Glutamatergic neuron (in vitro differentiated cells): ENCODE measurements at places on chromosomes 2 and 18.

GRCh38 chr2:122100346-122100745 lies 344.9 kb downstream of the TSN start:
- peaks cover 7% of the 10 kb centered on the region for H3K36me3 ChIP-seq
- no peak overlapping the region for H3K4me3 ChIP-seq
- peaks cover 1% of the 10 kb centered on the region for H3K27me3 ChIP-seq
- no peak for DNase-seq
- no peak overlapping the region for H3K27ac ChIP-seq

DNA sequence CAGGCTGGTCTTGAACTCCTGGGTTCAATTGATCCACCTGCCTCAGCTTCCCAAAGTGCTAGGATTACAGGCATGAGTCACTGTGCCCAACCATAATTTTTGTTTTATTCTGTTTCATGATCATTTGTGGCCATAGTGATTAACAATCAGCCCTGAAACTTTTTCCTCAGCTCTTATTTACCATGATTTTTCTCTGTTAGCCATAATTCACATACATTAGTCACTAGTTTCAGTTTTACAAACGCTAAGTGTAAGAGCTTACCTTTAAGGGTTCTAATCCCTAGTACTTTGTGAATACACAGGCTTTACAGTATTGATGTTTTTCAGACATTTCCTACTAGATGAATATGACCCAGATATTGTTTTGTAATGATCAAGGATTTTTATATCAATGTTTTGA lies 216.1 kb downstream of the DPP4 start:
- H3K4me1 ChIP-seq, result no peaks in the 10 kb centered on the region
- H3K36me3 ChIP-seq, result no peaks in the 10 kb centered on the region
- H3K27ac ChIP-seq, result no peak overlapping the region
- DNase-seq, result no peak
- no peaks in the 10 kb centered on the region for H3K27me3 ChIP-seq
- no peak overlapping the region for H3K4me3 ChIP-seq

- peaks cover 12% of the 10 kb centered on the region for H3K4me1 ChIP-seq
- no peak overlapping the region for H3K4me3 ChIP-seq
- no peaks in the 10 kb centered on the region for H3K27me3 ChIP-seq
- H3K27ac ChIP-seq, result no peak overlapping the region
- DNase-seq, result no peak
Observed at GRCh38 chr2:133171393-133172004, 396.8 kb downstream of the NCKAP5 start.

DNA sequence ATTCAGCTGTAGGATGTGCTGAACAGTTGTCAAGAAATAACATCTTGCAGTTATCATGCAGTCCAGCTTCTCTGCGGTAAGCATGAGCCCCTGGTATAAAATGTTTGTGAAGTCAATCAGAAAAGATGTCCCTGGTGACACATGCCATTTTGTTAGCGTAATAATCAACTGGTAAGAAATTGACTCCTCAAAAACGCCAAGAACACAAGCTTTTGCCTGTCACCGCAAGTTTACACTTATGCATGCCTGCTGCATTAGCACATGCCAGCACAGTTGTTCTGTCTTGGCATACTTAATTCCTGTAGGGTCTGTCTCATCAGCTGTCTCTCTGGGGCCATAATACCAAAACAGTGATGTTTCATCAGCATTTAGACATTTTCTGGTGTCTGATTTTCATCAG lies 524.8 kb upstream of the DSEL start:
- H3K27me3 ChIP-seq, result no peaks in the 10 kb centered on the region
- H3K27ac ChIP-seq, result no peak overlapping the region
- no peak for DNase-seq
- H3K36me3 ChIP-seq, result no peaks in the 10 kb centered on the region

- no peak overlapping the region for H3K4me3 ChIP-seq
- no peaks in the 10 kb centered on the region for H3K36me3 ChIP-seq
- H3K27ac ChIP-seq, result no peak overlapping the region
- DNase-seq, result no peak
- no peaks in the 10 kb centered on the region for H3K27me3 ChIP-seq
Observed at GRCh38 chr2:24707143-24707542, 86.0 kb downstream of the PTRHD1 start.

DNA sequence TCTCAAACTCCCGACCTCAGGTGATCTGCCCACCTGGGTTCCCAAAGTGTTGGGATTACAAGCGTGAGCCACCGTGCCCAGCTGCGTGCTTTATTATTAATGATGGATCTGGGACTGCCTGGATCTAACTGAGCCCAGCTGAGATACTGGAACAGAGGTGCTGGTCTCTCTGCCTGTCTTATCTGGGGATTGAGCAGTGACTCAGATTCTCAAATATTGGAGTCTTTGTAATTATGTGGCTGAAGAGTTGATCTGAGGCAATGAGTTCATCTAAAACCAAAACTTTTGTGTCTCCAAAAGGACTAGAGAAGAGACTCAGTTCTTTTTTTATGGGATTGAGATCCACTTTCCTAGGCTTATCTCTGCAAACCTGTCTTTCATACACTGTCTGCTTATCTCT lies 16.3 kb downstream of the PLEKHB2 start:
- H3K27ac ChIP-seq, result no peak overlapping the region
- H3K27me3 ChIP-seq, result peaks cover 3% of the 10 kb centered on the region
- no peaks in the 10 kb centered on the region for H3K36me3 ChIP-seq
- H3K4me1 ChIP-seq, result peaks cover 13% of the 10 kb centered on the region
- DNase-seq, result no peak

GRCh38 chr2:128868686-128869551 lies 550.3 kb upstream of the HS6ST1 start:
- H3K36me3 ChIP-seq, result no peaks in the 10 kb centered on the region
- no peak for DNase-seq
- peaks cover 4% of the 10 kb centered on the region for H3K27me3 ChIP-seq
- no peak overlapping the region for H3K27ac ChIP-seq
- no peaks in the 10 kb centered on the region for H3K4me1 ChIP-seq
- no peak overlapping the region for H3K4me3 ChIP-seq

DNA sequence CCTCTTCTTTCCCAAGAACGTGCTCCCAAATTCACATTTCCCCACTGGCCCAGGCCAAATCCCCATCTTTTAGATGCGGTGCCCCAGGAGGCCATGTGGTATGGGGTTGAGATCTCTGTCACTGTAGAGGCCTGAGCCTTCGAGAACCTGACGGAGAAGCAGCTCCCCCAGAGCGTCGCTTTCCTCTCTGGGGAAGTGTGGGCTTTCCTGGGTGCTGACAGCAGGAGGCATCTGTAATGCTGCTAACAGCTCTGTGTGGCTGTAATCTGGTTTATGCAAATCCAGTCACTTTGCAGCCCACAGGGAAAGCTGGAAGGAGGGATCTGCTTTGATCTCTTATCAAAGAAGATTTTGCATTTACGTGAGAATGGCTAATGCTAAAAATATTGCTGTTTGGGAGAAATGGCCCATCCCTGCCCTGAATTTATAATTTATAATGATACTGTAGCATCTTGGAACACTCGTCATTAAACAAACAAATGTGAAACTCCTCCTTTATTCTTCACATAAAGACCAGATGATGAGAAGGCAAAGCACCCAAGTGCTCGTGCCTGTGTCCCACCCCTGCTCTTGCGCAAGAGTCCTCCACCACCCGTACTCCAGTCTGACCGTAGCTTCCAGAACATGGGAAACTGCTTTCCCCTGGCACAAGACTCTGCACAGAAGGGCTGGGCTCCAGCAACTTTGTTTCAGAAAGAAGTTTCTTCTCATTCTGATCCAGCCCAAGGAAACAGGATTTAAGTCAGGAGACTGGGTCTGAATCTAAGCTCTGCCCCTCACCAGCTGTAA lies 109.9 kb upstream of the EPC2 start:
- peak; percentile 30 for DNase-seq
- H3K36me3 ChIP-seq, result no peaks in the 10 kb centered on the region
- H3K27me3 ChIP-seq, result peaks cover 17% of the 10 kb centered on the region
- H3K4me1 ChIP-seq, result peaks cover 32% of the 10 kb centered on the region
- H3K27ac ChIP-seq, result peak overlapping the region; percentile 62

DNA sequence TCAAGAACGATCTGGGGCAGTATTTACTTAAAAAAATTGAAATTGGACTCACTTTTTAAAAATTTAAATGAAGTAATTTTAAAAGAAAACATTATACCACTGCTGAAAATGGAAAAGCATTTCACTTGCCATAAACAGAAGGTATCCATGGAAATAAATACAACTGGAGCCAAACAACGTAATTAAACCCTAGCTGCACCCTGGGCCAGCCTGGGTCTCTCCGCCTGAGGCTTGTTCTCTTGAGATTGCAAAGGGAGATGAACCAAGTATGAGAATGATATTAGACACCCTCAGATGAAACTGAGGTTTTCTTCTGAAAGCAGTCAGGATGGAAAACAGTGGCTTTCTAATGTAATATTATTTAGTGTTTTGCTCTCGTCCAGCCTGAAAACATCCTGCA lies 264.4 kb downstream of the KCNE4 start:
- DNase-seq, result no peak
- no peaks in the 10 kb centered on the region for H3K36me3 ChIP-seq
- no peak overlapping the region for H3K4me3 ChIP-seq
- H3K4me1 ChIP-seq, result peaks cover 9% of the 10 kb centered on the region

GRCh38 chr2:122340246-122340645 lies 584.8 kb downstream of the TSN start:
- H3K27ac ChIP-seq, result no peak overlapping the region
- peaks cover 2% of the 10 kb centered on the region for H3K36me3 ChIP-seq
- H3K4me1 ChIP-seq, result no peaks in the 10 kb centered on the region
- no peak for DNase-seq

- peaks cover 38% of the 10 kb centered on the region for H3K4me1 ChIP-seq
- peak overlapping the region; percentile 49 for H3K27ac ChIP-seq
- peaks cover 10% of the 10 kb centered on the region for H3K27me3 ChIP-seq
- H3K36me3 ChIP-seq, result no peaks in the 10 kb centered on the region
- no peak for DNase-seq
Observed at GRCh38 chr18:76988031-76988826, 144.4 kb downstream of the MBP start.

GRCh38 chr2:151020411-151020810 lies 241.3 kb downstream of the RBM43 start:
- H3K4me1 ChIP-seq, result peaks cover 5% of the 10 kb centered on the region
- H3K27ac ChIP-seq, result no peak overlapping the region
- DNase-seq, result no peak
- H3K4me3 ChIP-seq, result no peak overlapping the region

GRCh38 chr18:57846258-57846657 lies 43.1 kb upstream of the ATP8B1 start:
- DNase-seq, result no peak
- no peak overlapping the region for H3K4me3 ChIP-seq
- peaks cover 11% of the 10 kb centered on the region for H3K4me1 ChIP-seq
- H3K27ac ChIP-seq, result no peak overlapping the region
- no peaks in the 10 kb centered on the region for H3K36me3 ChIP-seq

GRCh38 chr2:160647967-160648685 lies 154.5 kb upstream of the RBMS1 start:
- H3K4me1 ChIP-seq, result no peaks in the 10 kb centered on the region
- H3K27ac ChIP-seq, result no peak overlapping the region
- H3K4me3 ChIP-seq, result no peak overlapping the region
- no peaks in the 10 kb centered on the region for H3K36me3 ChIP-seq
- DNase-seq, result no peak

DNA sequence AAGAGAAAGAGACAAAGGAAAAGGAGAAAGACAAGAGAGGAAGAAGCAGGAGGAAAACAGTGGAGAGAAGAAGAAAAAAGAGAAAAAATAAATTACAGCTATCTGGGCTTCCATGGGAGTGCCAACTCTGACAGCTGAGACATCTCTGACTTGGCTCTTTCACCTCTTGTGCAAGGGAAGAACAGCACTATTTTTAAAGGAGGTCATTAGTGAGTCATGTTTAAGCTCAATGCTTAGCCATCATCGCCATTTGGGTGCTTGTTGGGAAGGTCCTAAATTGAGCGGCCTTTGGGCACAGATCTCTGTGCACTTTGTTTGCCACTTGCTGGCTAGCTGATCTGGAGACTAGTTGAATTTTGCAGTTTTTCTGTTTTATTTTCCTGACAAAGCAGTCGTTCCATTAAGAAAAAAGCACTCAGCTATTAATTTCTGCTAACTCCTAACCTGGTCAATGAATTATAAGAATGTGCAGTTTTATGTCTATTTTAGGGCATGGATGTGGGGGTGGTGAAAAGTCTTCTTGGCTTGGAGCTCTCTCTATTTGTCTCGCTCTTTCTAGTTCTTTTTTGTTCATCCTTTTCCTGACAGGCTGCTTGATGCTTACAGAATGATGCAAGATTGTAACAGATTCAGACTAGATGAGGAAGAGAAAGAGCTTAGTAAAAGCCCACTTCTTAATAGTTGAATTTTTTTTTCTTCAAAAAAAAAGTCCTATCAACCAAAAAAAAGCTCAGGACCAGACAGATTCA lies 231.5 kb downstream of the SLC8A1 start:
- H3K27ac ChIP-seq, result no peak overlapping the region
- no peaks in the 10 kb centered on the region for H3K36me3 ChIP-seq
- no peak for DNase-seq
- peaks cover 4% of the 10 kb centered on the region for H3K27me3 ChIP-seq

DNA sequence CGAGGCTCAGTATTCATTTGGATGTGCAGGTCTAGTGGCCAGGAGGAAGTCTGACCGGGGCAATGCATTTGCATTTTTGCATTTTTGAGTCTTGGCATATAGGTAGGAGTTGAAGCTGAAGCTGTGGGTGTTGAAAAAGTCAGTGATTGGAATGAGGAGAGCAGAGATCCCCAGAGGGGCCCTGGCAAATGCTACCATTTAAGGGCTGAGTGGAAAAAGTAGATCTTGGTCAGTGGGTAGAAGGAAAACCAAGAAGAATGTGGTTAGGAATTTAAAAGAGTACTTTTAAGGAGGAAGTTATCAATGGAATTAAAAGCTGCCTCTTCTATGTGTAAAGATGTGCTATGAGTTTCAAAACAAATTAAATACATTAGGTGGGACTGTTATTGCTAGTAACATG lies 143.0 kb downstream of the ZEB2 start:
- DNase-seq, result no peak
- H3K4me3 ChIP-seq, result no peak overlapping the region
- no peaks in the 10 kb centered on the region for H3K36me3 ChIP-seq
- no peak overlapping the region for H3K27ac ChIP-seq
- H3K4me1 ChIP-seq, result peaks cover 31% of the 10 kb centered on the region

GRCh38 chr2:240576036-240576435 lies 7.8 kb downstream of the RNPEPL1 start:
- H3K4me1 ChIP-seq, result peaks cover 7% of the 10 kb centered on the region
- peaks cover 4% of the 10 kb centered on the region for H3K27me3 ChIP-seq
- no peak overlapping the region for H3K4me3 ChIP-seq
- DNase-seq, result no peak
- peaks cover 8% of the 10 kb centered on the region for H3K36me3 ChIP-seq
